ENCODE measurements at places on chromosomes 7 and 10.

DNA sequence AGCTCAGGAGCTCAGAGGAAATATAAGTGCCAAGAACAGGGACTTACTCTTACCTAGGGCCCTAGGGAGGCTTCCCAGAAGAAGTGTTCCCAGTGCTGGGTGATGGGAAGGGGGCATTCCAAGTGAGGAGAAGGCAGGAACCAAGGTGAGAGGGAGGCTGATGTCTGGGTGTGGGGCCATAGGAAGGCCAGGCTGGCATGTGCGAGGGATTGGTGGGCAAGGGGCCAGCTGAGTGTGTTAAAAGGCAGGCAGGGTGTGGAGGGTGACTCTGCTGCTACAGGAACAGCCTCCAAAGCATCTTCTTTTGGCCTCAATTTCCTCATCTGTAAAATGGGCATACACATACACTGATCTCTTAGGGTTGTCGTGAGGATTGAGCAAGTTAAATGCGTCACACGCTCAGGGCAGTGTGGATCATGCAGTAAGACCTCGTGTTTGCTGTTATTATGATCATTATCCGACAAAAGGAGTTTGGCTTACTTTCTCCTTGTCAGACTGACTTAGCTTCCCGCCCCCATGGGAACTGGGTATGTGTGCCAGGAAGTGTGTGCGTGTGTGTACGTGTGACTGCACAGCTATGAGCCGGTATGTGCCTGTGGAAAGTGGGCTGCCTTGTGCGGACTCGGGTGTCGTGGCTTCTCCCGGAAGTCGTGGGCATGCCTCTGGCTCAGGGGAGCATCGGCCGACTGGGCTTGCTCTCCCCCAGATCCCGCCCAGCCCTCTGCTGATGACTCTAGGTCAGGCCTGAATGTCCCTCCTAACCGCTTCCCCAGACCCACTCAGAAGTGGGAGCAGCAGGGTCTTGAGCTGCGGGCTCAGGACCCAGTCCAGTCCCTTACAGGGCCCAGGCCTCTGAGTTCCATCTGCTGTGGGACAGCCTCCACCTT lies 59.6 kb downstream of the NEURL1 start:
- no peak for DNase-seq

GRCh38 chr7:84529480-84530205 lies 335.1 kb upstream of the SEMA3A start:
- no peak for DNase-seq

- peak; percentile 49 for DNase-seq
Measured at GRCh38 chr7:134701272-134701671, 54.6 kb downstream of the BPGM start.

GRCh38 chr7:20952916-20953315 lies 166.2 kb upstream of the SP8 start:
- DNase-seq, result no peak

DNA sequence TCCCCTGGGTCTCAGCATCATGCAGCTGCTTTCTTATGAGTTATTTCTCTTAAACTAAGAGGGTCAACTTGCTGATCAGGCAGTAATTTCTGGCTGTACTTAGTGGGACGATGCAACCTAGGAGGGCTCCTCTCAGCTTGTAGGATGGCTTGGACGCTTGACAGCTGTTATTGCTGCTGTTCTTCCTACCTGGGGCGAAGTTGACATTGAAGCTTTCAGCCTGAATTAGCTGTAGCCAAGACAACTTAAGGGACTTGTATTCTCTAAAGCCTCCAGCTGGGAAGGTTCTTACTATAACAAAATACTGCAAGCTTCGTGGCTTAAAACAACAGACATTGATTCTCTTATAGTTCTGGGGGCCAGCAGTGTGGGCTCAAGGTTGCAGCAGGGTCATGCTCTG lies 224.9 kb downstream of the ACTR3B start:
- DNase-seq, result no peak

DNA sequence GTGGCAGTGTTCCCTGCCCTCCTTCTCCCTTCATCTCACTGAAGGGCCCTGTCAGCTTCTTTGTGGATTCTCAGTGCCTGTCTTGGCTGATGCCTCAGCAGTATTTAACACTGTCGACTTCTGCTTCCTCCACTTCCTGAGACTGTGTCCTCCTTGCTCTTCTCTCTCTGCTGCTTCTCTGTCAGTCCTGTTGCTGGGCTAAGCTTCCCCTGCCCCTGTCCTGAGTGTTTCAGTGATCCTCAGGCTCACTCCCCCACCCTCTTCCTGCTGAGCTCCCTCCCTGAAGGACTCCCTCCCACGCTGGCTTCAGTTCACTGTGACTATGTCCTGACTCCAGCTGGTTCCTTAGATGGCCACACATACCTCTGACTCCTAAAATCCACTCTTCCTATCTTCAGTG lies 64.9 kb downstream of the CREM start:
- DNase-seq, result no peak

DNA sequence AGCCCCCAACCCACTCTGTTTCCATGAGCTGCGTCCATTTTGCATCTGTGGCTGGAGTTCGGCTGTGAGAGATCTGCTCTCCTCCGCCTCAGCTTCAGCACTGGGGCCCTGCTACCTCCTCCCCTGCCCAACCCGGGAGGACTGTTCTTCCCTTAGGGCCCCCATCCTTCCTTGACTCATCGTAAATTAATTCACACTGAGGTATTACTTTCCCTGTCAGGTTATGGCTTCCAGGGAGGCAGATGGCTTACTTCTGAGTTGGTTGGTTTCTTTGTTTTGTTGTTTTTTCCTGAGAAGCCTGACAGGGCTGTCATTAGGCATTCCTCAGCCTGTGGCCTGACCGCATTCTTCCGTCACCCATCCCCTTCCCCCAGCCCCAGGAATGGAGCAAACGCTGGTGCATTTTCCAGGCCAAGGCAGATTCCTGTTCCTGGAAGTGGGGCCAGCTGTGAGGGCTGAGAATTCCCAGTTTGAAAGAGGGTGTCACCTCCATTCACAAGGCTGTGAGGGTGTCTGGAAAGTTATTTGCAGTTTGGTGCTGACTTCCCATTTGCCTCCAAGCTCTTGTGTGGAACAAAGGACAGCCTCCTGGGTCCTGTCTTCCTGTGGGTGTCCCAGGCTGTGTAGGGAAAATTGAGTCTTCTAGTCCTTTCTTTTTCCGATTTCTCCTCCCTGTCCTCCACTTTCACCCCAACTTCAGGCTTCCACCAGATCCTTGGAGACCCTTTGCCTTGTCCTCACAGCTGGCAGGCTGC lies 11.7 kb downstream of the CPA5 start:
- DNase-seq, result no peak

GRCh38 chr7:51082940-51083533 lies 233.6 kb downstream of the COBL start:
- DNase-seq, result no peak

- DNase-seq, result no peak
Measured at GRCh38 chr10:12643279-12643678, 293.9 kb downstream of the CAMK1D start.

Measured in CD4-positive, alpha-beta T cell treated with Interleukin-21 for 1 hour (primary cell).